Cortex of kidney (tissue), 1 donor: ENCODE measurements at places on chromosomes 2 and 18.

DNA sequence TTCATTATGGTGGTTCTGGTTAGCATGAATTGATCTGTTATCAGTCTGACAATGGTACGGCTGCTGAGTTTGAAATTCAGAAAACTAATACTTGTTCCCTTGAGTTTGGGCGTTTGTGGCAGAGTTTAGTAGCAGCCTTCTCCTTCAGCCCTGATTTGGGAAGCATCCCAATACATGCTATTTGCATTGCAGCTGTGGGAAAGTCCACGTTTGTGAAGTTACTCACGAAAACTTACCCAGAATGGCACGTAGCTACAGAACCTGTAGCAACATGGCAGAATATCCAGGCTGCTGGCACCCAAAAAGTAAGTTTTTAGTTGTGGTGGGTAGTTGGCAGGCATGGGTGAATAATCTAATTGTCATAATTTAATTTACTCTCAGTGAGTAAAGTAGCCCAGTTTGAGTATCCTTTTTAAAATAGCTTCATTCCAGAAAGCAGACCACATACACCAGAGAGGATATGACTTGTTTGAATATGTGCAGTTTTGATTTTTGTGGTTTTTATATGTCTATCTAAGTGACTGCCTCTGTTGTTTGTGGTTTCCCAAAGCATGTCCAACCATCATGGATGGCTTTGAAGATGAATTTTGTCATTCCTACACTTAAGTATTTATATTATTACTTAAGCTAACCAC is 12.2 kb downstream of the DGUOK start:
- no peak for DNase-seq

- DNase-seq: no peak
Observed at GRCh38 chr18:54964741-54965140, 5.5 kb upstream of the CCDC68 start.

- DNase-seq: no peak
Observed at GRCh38 chr2:145379934-145380333, 860.0 kb upstream of the ZEB2 start.

DNA sequence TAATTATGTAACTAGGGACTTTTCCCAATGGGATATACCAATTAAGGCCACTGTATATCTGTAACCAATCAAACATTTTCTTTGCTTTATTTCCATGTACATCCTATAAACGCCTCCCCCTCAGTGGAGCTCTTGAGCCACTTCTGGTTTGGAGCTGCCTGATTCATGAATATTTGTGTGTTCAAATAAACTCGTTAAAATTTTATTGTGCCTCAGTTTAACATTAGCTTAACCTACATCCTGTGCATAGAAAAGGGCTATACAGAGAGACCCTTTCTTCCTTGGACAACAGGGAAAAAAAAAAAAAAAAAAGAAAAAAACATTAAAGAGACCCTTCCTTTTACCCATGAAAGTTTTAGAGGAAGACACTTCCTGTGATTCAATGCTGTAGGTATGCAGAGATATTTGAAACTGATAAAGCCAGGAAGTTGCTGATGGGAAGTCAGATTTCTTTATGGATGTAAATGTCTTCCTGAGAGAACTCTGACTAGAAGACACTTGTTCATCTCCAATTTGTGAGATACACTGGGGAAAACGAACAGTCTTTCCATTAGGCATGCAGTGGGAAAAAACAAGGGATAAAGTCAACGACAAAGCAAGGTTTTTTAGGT is 614.6 kb upstream of the SOX11 start:
- DNase-seq: no peak

GRCh38 chr2:198757069-198757468 is 700.7 kb downstream of the SATB2 start:
- DNase-seq: no peak
